ENCODE measurements at places on chromosomes 16 and 17.

DNA sequence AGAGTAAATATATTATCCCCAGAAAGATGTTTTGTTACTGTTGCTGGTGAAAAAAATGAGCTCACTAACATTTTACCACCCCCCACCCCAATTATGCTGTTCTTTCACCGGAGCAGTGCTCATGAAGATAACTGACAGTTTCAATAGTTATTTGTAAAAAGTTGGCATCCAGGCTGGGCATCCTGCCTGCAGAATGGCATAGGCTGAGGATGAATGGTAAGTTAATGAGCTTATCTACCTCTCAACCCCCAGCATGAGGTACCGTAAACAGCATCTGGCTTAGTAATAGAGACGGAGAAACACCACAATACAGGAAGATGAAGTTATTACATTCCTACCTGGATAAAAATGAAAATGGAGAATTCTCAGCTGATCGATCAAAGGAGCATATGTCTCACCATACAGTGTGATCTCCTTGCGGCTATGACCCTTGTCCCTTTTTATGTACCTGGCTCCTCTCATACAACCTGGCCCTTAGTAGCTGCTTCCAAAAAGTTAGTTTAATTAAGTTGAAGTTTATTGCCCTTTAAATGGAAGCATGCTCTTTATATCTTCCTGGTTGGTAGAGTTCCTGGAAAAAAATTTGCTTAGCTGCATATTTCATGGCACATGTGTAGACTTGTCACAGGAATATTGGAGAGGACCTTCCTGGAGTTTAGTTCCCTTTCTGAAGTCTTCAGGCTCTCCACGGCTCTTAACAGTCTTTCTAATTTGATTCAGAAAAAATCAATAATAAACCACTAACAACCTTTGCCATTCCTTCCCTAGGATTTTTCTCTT, 61.2 kb upstream of the MPHOSPH6 start:
- DNase-seq = no peak

- DNase-seq = peak; percentile 37
These were observed 7.5 kb downstream of the AXIN2 start for GRCh38 chr17:65553646-65554552.

DNA sequence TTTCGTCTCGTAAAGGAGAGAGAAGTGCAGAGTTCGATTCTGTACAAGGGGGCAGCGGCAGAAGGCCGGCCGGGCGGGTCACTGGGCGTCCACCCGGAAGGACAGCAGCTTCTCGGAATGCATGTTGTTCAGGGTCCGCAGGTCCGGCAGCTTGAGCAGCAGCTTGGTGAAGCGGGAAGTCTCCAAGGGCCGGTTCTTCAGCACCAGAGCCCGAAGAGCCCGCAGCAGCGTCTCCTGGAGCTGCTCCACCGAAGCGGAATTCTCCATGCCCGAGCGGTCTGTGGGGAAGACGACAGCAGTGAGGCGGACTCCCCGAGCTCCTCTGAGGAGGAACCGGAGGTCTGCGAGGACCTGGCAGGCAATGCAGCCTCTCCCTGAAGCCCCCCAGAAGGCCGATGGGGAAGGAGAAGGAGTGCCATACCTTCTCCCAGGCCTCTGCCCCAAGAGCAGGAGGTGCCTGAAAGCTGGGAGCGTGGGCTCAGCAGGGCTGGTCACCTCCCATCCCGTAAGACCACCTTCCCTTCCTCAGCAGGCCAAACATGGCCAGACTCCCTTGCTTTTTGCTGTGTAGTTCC, 7.3 kb downstream of the NR1D1 start:
- peak; percentile 5 for DNase-seq

DNA sequence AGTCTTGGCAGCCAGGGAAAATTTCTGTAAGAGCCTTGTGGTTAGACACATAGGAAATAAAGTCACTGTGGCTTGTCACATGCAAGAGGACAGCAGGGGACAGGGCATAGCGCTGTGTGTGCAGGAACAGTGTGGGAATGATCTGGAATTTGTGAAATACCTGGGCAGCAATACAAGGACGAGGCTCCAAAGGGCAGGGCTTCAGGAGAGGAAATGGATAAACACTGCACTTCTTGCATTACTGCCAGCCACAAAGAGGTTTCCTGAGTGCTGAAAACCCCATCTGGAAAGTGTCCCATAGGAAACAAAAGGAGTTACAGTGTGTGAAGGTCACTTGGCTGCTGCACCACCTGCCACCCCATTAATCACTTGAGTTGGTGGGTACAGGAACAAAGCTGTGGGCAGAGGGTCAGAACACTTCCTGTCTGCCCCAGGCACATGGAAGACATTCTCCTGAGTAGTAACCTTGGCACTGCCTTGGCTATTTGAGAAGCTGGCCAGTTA, 12.1 kb upstream of the HP start:
- DNase-seq = no peak

DNA sequence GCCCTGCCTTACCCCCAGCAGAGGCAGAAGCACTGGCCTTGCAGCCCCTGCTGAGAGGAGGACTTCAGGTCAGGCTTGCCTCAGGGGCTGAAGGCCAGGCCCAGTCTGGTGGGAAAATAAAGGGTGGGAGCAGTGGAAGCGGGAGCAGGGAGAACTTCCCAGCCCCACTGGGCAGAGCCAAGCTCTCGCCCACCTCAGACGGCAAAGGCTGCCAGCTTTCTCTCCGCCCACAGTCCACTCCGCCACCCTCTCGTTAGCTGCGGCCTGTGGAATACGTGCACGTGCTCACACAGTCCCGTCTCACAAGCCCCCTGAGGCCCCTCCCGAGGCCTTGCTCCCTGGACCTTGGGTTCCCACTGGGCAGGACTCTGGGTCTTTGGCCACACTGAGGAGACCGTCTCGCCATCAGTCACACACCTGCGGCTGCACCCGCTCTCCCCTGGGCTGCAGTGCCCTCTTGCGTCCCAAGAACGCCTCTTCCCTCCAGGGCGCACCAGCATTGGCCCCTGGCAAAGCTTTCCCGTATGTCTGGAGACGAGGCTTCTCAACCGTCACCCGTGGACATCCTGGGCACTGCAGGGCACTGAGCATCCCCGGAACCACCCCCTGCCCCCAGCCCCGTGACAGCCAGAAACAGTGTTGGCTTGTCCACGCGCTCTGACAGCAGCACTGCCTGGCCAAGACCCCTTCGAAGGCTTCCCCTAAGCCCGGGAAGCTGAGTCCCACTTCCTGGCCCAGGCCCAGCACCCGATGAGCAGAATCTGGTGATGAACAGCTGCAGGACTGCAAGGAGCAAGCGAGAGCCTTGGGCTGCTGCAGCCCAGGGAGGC, 8.3 kb downstream of the MRPL28 start:
- peak; percentile 58 for DNase-seq

GRCh38 chr17:77153472-77153871, 12.7 kb downstream of the SEC14L1 start:
- DNase-seq = no peak

GRCh38 chr16:53414381-53414780, 19.9 kb upstream of the RBL2 start:
- no peak for DNase-seq

DNA sequence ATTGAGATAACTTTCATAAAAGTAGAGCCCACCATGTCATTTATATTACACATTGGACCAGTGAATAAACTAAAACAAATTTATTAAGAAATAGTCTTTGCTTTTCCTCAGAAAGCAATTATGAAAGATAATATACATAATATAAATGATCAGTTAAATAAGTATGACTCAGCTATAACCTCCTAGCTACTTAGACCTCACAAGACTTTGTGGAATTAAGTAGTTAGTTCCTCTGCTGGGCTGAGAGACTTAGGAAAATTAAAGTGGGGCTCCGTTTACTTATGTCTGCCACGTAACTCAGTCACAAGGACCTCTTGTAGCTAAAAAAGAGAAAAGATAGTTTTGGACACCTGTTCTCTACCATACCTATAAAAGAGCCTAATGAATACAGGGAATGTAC, 76.9 kb downstream of the MRTFB start:
- DNase-seq = no peak

- DNase-seq = no peak
These were observed 9.2 kb upstream of the ITGA3 start for GRCh38 chr17:50046667-50047066.

DNA sequence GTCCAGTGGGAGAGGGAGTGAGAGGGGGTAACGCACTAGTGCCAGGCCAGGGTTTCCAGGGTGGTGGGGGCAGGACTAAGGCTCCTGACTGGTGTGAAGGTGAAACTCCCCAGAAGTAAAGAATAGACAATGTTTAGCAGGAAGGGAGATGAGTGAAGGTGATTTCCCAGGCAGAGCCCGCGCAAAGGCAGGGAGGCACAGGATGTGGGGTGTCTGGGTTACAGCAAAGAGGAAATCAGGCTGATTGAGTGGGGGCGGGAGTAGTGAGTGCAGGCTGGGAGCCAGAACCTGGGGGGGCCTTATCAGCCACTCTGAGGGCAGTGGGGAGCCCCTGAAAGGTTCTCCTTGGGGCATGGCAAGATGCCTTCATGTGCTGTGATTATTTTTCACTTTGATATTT, 167.5 kb downstream of the UTP18 start:
- no peak for DNase-seq

DNA sequence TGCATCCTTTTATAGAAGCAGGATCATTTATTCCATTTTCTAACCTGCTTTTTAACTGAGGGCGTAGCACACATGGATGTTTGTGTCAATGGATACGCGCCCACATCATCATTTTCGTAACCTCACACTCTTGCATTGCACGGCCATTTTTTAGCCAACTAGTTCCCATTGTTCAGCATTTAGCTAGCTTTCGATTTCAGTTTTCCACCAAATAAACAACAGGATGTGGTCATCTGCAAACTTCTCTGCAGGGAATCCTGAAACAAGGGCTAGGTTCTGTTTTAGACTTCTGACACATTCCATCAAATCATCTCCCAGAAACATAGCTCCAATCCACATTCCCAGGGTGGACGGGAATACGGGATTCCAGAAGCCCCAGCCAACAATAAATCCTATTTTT, 6.4 kb downstream of the CYB561 start:
- DNase-seq = no peak

- DNase-seq = peak; percentile 78
These were observed 21.4 kb downstream of the QPRT start for GRCh38 chr16:29700253-29700987.

- DNase-seq = no peak
These were observed 688 bp upstream of the ITGB3 start for GRCh38 chr17:47252766-47253512.

DNA sequence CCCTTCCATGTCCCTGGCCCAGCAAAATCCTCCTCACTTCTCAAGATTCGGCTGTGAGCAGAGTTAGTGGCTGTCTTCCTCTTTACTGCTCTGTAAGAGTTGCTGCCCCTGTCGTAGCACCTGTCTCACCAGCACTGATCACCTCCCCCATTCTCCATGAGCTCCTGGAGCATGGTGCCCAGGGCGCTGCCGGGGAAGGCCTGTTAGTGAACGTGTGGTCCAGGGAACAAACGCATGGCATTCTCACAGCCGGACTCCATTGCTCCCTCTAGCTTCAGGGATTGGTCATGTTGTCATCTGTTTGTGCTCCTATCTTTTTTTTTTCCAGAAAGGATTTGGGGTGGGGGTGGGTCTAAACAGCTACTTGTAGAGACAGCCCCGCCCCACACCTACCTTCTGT, 141.2 kb downstream of the CMIP start:
- no peak for DNase-seq

GRCh38 chr17:40472733-40473452, 28.5 kb downstream of the TNS4 start:
- DNase-seq = no peak

DNA sequence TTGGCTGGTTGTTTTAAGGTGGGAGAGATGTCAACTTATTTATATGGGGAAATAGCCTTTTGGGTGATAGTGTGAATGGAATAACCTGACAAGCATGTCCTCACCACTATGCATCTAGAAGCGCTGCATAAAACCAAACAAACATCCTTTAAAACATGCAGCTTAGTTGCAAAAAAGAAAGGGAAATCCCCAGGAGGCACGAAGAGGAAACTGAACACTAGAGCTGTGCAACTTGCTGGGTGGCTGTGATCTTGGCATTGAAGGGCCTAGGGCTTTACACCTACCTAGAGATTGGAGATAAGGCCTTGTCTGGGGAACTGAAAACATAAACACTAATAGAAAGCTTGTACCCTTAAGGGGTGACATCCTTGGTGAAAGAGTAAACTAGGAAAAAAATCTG, 7.3 kb downstream of the C16orf54 start:
- DNase-seq = no peak

DNA sequence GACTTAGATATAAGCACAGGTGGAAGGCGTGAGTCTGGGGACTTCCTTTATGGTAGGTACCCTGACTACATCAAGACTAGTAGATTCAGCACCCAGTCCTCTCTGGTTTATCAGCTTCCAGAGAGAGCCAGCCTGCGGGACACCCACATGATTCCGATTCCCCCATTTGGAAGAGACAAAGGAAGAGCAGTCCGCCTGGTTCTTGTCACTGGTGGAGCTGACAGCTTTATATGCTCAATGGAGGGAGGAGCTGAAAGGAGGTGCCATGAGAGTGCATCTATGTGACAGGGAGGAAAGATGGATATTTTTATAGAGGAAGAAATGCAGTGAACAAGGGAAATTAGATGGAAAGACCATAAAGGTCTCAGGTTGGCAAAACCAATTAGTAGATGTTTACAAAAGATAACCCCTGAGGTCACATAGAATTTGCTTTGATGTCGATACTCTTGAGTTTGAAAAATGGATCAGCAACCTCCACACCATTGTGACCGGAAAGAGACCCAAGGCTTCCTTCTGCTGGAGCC, 437.7 kb downstream of the PMP22 start:
- peak; percentile 63 for DNase-seq

GRCh38 chr17:48295362-48296288, 134.4 kb downstream of the SKAP1 start:
- DNase-seq = no peak

GRCh38 chr17:4945944-4946280, 2.4 kb downstream of the PFN1 start:
- no peak for DNase-seq

GRCh38 chr16:56632848-56633365, 448 bp downstream of the MT1M start:
- DNase-seq = no peak

DNA sequence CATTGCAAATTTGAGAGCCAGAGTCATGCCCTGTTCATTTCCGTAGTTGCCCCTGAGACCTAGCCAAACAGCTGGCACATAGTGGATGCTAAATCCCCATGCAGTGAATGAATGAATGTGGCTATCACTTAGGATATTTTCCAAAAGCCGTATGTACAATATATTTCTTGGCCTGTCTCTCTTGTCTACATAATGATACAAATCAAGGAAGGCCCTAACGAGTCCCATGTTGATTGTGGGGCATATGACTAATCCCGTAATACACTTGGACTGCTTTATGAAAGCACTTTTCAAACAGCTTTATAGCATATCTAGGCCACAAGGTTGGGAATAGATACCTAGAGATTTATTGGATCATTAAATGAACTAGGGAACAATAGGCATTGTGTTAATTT, 478.0 kb downstream of the SLC39A11 start:
- no peak for DNase-seq

- no peak for DNase-seq
These were observed 11.8 kb downstream of the PEMT start for GRCh38 chr17:17579691-17580090.

- no peak for DNase-seq
These were observed 2.4 kb upstream of the ZNF18 start for GRCh38 chr17:11999696-12000095.

GRCh38 chr16:11630046-11630767, 38.0 kb upstream of the SNN start:
- no peak for DNase-seq

GRCh38 chr17:27846042-27846655, 45.8 kb upstream of the NOS2 start:
- DNase-seq = no peak

- DNase-seq = no peak
These were observed 172.9 kb downstream of the STX8 start for GRCh38 chr17:9402590-9403199.

GRCh38 chr17:988561-988960, 8.4 kb upstream of the TIMM22 start:
- no peak for DNase-seq

GRCh38 chr17:68963958-68964357, 8.8 kb upstream of the ABCA8 start:
- DNase-seq = no peak
